ENCODE measurements at places on chromosomes 7 and 10.

- no peak for DNase-seq
Observed at GRCh38 chr7:7746458-7746857, 28.1 kb upstream of the RPA3 start.

DNA sequence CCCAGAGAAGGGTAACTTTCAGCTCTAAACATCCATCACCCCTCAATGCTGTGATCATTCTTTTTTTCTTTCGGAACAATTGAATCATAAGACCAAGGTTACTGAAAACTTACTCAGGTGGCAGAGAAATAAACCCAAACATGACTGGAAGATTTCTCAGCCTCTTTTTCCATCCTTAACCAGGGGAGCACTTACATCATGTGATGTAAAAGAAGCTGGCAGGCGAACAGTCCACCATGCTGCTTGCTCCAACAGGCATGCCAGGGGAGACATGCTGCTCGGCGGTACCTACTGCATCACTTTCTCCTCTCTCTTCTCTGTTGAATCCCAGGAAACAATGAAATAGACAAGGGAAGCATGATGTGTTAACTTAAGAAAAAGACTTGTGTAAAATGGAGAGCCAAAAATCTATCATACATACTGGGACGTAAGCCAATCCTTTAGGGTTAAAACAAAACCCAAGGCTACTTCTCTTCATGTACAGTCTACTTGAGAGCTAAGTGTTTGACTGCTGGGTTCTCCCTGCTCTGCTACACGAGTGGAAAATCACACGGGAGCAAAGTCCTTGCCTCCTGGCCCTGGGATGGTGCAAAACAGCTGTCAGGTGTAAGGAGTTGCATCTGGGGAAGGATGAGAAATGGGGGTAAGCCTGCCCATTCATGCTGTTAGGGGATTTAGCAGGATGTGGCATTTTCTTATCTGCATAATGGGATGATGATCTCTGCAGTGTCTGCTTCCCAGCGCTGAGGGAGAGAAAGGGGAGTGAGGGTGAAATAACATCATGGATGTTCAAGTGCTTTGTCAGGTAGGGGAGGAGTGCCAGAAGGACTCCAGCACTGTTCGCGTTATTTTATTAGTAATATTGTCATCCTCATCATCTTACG, 64.3 kb upstream of the ZNF438 start:
- DNase-seq: peak; percentile 22

DNA sequence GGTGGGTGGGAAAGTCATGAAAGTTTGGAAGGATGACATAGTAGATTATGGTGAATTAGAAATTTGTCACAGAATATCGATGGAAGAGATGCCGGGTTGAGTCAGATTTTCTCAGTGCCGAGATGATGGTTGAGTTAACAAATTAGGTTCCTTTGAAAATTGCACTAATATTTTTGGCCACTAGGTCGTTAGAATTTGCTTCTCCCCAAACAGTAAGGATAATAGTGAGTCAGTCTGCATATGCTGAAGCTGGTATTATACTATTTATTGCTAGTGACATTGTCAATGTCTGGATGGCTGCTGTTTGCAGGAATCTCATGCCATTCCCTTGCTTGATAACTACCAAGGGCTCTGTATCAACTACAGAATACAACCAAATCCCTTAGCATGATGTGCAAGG, 37.7 kb upstream of the MINDY3 start:
- no peak for DNase-seq

DNA sequence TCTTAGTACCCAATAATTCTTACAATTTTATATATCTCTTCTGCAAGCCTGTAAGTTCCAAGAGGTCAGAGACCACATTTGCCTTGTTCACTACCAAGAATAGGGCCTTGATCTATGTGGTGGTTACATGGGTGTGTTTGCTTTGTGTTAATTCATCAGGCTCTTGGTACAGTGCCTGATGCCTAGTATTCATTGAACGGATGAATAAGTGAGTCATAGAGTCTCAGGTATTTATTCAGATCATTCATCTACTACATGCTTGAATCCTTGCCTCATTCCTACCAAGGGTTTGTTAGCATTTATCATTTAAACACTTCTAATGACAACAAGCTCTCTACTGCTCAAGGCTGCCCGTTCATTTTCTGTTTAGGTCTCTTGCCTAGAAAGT, 11.3 kb upstream of the SGPL1 start:
- DNase-seq: no peak

DNA sequence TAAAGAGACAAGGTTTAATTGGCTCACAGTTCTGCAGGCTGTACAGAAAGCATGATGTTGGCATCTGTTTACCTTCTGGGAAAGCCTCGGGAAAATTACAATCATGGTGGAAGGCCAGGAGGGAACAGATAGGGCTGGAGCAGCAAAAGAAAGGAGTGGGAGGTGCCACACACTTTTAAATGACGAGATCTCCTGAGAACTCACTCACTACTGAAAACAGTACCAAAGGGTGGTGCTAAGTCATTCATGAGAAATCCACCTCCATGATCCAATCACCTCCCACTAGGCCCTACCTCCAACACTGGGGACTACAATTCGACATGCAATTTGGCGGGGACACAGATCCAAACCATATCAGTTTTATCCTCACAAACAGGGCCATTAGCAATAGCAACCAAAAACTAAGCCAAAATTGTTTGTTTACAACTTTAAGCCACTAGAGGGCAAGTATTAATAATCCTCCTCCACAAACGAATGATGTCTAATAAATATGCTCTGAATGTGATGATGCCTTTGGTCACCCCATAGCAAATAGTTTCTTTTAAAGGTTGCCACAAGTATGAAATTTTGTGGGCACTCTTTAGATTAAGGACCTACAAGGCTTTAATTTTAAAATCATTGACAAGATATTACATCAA, 129.2 kb upstream of the NRBF2 start:
- DNase-seq: no peak

DNA sequence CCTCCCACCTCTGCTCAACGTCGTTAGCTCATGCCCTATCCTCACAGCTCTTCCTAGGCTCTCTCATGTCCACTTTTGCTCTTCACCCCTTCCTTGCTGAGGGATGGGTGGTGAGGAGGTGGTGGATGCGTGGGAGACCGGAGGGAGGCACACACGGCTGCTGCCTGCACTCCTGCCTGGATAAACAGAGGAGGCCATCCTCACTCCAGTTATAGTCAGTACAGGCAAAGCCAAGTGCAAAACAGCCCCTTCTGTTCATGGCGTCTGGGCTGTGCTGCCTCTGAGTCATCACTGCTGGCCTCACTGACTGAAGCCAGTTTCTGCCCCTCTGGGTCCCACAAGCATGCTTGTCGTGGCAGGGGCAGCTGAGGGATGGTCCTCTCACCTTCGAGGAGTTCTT, 31.9 kb upstream of the LRRC4 start:
- DNase-seq: no peak

DNA sequence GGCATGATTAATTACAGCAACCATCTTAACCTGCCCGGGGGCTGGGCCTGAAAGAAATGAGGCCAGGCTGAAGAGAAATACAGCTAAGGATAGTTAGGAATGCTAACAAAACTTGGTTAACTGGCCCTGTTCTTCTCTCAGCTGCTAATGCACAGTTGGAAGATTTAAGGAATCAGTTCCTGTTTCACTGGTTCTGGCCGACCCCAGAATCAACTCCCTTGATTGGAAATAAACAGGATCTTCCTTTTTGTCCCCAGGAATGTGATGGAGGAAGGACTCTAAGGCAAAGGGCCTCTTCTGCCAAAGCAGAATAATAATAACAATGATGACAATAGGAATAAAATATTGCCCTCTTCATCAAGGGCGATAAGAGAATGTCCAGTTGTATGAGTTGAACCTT, 3.5 kb upstream of the LRMDA start:
- no peak for DNase-seq

GRCh38 chr7:34451183-34451582, 206.8 kb upstream of the NPSR1 start:
- no peak for DNase-seq

GRCh38 chr7:45680776-45681175, 106.6 kb downstream of the ADCY1 start:
- DNase-seq: no peak

- no peak for DNase-seq
Observed at GRCh38 chr10:78752708-78753107, 316.1 kb upstream of the ZMIZ1 start.

DNA sequence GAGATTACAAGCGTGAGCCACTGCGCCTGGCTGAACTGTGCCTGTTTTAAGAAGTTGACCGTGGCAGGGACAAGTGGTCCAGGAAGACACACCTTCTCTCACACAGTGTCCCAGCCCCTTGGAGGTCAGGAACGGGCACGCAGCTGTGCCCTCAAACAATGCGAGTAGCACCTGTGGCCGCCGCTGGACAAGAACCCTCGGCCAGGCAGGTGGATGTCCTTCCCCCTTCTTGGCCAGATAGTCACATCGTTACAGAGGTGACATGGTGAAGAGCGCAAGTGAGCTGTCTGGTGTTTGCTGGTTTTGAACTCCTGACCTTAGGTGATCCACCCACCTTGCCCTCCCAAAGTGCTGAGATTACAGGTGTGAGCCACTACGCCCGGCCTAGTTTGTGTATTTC, 8.8 kb downstream of the ZFAND2A start:
- no peak for DNase-seq
